A549 treated with ZK216348 at 1 μM for 4 hours (cell line): ENCODE measurements at places on chromosomes 12 and 14. TPM values are rescaled to one million over a fixed set of nuclear protein-coding genes. Genes with fewer than 3 reads are reported as not detected.

The ASB2 gene
- 0.60 to 2.0 TPM (median 1.0 TPM) in 5 replicates for total RNA-seq

The ZFHX2 gene
- total RNA-seq, result 0.85 to 1.8 TPM (median 1.3 TPM) in 5 replicates

The RDH12 gene
- total RNA-seq, result 0.25 TPM in 1 of 5 replicates, not detected in the others

The LYZ gene
- total RNA-seq, result 0.34 to 2.5 TPM (median 1.7 TPM) in 4 of 5 replicates, not detected in the other

The LBHD2 gene
- total RNA-seq, result 0.50 TPM in 1 of 5 replicates, not detected in the others

The TAS2R7 gene
- not detected in 5 replicates for total RNA-seq

The TMEM30B gene
- total RNA-seq, result 0.09 to 0.49 TPM (median 0.20 TPM) in 5 replicates

The TTC8 gene
- total RNA-seq, result 39.5 to 43.7 TPM (median 40.1 TPM) in 5 replicates

The SOAT2 gene
- total RNA-seq, result 0.14 to 0.75 TPM (median 0.23 TPM) in 5 replicates

The GALNT8 gene
- not detected in 5 replicates for total RNA-seq

The SCN8A gene
- total RNA-seq, result 1.3 to 2.7 TPM (median 1.6 TPM) in 5 replicates

The CDKL1 gene
- total RNA-seq, result 3.0 to 13.9 TPM (median 11.8 TPM) in 5 replicates

The IFI27 gene
- total RNA-seq, result 0.70 to 1.6 TPM (median 1.2 TPM) in 5 replicates

The BRMS1L gene
- 10.0 to 14.6 TPM (median 13.2 TPM) in 5 replicates for total RNA-seq

The GALNT4 gene
- 4.8 to 11.6 TPM (median 10.3 TPM) in 5 replicates for total RNA-seq

The FAM90A1 gene
- 0.10 to 0.24 TPM (median 0.12 TPM) in 3 of 5 replicates, not detected in the others for total RNA-seq

The KRT86 gene
- total RNA-seq, result 32.5 to 48.5 TPM (median 46.2 TPM) in 5 replicates

The GON7 gene
- total RNA-seq, result 11.7 to 17.2 TPM (median 14.5 TPM) in 5 replicates
